ENCODE measurements at places on chromosomes 5 and 9.

GRCh38 chr9:98449871-98450270 is 194.4 kb upstream of the TBC1D2 start:
- DNase-seq, result no peak

GRCh38 chr5:81023261-81023970 is 63.3 kb downstream of the RASGRF2 start:
- DNase-seq, result no peak

DNA sequence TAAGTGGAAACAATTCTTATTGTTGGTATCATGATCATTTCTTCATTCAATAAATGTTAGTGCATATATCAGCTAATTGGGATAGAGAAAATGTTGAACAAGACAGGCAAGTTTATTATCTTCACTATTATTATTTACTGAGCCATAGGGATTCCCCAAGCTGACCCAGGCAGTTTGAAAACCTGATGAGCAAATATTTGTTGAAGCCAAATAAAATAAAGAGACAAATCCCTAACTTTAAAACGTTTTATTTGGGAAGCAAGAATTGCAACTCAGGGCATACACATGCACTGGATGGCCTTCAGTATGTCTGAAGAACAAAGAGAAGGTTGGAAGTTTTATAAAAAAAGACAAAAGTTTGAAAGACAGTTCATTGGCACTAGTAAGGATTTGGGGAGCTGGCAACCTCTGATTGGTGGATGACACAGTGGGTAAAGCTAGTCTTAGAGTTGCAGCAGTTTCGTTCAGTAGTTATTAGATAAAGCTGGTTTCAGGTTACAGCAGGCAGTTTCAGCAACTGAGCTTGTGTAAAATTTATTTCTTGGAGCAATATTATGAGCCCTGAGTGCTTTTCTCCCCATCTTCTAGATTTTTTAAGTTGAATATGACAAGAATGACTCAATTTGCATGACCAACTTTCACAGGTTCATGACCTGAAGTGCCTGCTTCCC is 44.7 kb upstream of the PRLR start:
- DNase-seq, result no peak

GRCh38 chr5:144004146-144004545 is 166.3 kb downstream of the YIPF5 start:
- DNase-seq, result no peak

DNA sequence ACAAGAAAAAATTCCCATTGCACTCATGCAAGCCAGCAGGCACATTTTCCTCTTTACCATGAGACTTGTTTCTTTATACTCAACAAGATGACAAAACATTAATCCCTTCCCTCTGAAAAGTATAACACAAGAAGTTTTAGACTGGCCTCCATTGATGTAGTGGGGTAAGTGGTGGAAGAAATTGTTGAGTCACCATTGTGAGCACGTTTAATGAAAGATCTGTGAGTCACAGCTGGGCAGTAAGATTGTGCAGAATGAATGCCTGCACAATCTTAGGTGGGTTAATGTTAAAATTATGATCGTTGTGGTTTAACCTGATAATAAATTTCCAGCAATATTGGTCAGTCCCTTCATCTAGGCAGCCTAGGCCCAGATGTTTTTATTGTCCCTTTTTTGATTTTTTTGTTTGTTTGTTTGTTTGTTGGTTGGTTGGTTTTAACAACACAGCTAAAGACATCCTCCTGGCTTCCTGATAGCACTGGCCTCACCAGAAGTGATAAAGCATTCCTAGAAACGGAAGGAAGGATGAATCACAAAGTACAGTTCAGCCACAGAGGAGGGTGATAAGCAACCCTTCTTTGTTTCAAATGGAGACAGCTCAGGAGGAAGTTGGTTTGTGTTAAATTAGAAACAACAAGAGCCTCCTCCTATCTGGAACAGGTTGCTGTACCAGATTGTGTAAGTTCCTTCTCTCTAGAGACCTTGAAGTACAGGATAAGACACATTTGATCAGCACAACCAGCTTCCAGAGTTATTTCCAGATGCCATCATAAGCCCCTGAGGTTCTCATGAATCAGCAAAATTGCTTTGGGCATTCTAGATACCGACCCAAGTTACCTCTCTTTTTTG is 40.3 kb downstream of the SLC24A2 start:
- no peak for DNase-seq

- DNase-seq, result peak; percentile 17
These were observed 193.3 kb downstream of the TMEM38B start for GRCh38 chr9:105887679-105888078.

DNA sequence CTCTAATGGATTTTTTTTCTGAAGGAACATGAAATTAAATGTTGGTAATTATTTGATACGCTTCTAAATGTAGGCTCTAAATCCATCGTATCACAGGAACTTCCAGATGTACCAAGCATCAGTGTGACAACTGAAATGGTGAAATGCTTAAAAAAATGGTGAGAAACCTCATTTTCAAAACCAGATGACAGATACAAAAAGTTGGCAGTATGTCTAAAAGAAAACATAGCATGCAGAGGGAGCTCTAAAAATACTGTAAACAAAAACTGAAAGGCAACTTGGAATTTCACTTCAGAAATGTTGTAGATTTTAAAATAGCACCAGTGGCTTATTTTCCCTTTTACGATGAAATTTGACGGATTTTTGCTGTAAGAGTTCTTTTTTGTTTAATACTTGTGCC is 1043.6 kb upstream of the WWC1 start:
- no peak for DNase-seq

DNA sequence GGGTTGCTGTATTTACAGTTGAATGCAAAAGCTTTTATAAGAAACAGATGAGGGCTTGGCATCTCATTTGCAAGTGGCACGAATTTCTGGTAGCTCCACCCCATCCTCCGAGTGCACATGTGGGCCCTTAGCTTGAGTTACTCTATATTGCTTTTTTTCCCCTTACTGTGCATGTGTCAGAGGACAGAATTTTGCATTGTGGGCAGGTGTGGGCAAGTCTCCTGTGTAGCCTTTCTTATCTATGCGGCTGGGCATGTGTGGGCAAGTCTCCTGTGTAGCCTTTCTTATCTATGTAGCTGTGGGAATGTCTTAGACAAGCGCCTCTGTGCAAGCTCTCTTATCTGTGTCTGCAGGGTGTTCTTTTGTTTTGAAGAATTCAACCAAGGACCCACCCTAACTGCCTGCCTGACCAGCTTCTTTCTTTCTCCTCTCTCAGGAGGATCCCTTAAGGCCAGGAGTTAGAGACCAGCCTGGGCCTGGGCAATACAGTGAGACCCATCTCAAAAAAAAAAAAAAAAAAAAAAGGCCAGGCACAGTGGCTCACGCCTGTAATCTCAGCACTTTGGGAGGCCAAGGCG is 34.1 kb upstream of the SIL1 start:
- DNase-seq, result peak; percentile 20

DNA sequence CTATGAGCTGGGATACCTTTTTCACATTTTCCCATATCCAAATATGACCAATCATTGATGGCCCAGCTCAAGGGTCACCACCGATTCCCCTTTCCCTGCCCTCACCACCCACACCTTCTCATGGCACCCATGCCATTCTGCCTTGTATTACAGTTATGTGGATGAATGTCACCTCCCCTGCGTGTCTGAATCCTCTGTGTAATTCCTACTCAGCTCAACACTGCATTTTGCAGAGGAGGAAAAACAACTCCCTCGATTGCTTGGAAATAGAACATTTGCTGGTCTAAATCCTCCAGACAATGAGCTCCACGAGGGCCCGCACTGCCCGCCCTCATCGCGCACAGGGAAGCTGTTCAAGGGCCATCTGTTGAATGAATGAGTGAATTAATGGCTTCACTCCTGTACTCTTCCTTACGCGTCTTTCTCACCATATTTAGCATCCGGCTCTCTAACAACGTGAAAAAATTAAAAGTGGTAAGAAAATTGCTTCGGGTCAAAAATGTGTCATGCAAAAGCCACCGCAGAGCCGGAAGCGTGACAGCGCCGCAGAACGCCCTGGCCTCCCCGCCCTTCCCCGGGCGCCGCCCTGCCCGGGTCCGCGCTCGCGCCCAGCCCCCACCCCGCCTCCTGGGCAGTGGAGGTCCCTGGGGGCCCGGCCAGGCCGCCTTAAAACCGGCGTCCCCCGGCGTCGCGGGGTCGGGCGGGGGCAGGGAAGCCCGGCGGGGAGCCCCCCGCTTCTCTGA is 704 bp downstream of the SUSD1 start:
- peak; percentile 52 for DNase-seq

DNA sequence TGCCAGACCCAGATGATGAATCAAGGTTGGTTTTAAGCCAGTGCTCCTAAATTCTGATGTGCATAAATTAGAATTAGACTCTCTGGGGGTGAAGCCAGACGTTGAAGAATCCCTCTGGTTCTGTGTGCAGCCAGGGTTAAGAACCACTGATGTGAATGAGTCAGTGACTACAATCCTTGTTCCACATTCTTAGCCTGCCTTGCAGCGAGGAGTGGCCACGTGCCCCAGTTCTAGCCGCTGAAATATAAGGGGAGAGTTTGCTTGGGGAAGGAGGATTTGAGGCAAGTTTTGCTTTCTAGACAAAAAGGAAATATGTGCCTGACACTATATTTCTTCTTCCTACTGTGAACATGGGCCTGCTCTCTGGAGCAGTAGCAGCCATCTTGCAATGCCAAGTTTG is 34.2 kb upstream of the MSH3 start:
- DNase-seq, result no peak

GRCh38 chr5:33841891-33842290 is 49.9 kb downstream of the ADAMTS12 start:
- DNase-seq, result no peak

DNA sequence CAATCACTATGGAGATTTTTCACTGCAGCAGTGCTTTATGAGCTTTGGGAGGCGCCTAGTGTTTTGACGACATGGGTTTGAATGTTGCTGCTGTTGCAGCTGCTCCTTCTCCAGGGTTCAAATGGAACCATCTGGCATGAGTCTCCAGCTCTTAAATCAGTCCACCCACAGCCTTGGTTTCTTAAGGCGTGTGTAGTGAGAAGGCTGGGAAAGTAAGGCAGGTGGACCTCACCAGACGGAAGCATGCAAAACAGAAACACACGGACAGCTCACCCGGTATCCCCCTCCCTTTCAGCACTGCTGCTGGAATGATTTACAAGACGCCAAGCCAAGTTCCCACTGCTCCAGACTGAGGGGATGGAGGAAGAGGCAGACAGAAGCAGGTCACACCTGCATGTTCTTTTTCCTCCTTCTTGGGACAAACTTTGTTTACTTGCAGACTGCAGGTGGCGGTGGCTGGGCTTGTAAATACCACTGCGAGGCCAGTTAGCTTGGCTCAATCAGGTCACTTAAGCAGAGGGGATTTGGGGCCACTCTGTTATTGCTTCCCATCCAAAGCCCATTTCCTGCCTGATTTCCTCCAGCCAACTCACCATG is 47.4 kb downstream of the ADAM19 start:
- DNase-seq, result no peak

GRCh38 chr9:112970939-112971338 is 41.1 kb downstream of the ZNF883 start:
- DNase-seq, result no peak

GRCh38 chr5:178589180-178590140 is 733 bp downstream of the COL23A1 start:
- peak; percentile 9 for DNase-seq

- no peak for DNase-seq
These were observed 279.5 kb upstream of the ADAMTS16 start for GRCh38 chr5:4860631-4861030.

GRCh38 chr5:44260793-44261192 is 128.4 kb downstream of the FGF10 start:
- no peak for DNase-seq

- peak; percentile 9 for DNase-seq
These were observed 27.6 kb downstream of the ZNF622 start for GRCh38 chr5:16437977-16438376.

DNA sequence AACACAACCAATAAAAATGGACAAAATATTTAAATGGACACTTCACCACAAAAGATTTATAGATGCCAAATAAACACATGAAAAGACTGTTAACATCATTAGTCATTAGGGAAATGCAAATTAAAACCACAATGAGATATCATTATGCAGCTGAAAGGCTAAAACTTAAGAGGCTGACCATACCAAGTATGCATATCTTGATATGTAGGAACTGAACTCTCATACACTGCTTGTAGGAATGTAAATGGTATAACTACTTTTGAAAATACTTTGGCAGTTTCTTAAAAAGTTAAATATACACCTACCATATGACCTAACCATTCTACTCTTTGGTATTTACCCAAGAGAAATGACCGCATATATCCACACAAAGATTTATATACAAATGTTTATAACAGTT is 13.6 kb upstream of the ADAMTS12 start:
- no peak for DNase-seq

DNA sequence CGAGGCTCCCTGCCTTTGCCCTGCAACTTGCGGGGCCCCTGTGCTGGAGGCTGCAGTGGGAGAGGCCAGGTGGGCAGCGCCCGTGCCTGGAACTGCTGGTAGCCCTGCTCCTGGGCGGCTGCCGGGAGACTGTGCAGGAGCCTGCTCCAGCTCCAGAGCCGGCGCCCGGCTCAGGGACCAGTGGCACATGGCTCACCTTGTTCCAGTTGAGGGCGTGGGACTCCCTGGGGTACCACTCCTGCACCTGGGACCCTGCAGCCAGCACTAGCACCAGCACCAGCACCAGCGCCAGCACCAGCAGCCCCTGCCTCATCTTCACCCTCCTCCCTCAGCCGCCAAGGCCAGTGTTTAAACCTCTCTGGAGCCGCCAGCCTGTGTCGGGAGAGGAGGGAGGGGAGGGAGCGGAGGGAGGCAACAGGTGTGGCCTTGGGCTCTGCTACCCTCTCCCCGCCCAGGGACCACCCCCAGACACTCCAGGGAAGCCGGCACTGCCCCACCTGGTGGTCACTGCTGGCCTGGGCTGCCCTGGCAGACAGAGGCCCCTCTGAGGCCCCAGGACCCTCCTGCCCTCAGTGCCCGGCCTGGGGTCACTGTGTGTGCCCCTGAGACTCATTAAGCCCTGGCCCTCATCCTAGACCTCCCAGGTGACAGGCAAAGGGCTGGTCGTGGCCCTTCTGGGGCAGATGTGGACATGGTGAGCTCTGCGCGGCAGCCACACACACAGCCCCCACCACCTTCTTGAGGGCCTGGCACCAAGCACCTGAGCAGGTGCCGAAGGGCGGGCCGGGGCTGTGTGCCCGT is at the start of gene LCN10:
Gene LCN10, minus strand, starts transcription at position 350 of the 801 bp plus-strand sequence. Its CDS starts 37 bp downstream, at position 313.
- peak; percentile 76 for DNase-seq

DNA sequence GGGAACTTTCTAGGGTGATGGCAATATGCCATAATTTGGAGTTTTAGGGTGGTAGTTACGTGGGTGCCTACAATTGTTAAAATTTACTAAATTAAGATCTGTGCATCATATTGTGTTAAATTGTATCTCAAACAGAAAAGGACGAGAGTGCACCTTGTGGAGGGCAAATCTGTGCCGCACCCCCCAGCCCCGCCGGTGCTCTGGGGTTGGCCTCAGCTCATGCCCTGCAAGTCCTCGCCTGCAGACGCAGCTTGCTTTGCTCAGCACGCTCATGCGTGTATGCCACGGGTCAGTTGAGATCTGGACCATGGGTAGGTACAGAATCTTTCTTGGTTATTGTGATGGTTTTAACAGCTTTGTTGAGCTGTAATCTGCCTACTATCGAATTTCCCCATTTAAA is 33.7 kb upstream of the FCN1 start:
- DNase-seq, result no peak

DNA sequence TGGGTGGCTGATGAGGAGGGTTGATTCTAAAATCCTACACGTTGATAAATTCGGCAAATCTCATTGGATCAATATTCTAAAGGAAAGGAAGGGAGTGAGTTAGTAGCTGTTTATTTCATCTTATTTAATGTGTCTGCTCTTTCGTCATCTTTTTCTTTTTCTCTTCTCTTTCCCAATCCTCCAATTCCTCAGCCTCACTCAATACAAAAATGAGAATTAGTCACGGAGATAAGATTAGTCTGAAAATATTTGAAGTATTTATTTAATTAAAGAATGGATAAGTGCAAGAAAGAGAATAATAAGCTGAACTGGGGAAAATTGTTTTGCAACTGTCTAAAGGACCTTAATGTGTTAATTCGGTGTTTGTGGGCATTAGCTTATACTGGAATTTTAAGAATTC is 1095.1 kb downstream of the DTWD2 start:
- no peak for DNase-seq

Measured in RPMI8226 (cell line).